ENCODE measurements at places on chromosomes 7 and 10.

DNA sequence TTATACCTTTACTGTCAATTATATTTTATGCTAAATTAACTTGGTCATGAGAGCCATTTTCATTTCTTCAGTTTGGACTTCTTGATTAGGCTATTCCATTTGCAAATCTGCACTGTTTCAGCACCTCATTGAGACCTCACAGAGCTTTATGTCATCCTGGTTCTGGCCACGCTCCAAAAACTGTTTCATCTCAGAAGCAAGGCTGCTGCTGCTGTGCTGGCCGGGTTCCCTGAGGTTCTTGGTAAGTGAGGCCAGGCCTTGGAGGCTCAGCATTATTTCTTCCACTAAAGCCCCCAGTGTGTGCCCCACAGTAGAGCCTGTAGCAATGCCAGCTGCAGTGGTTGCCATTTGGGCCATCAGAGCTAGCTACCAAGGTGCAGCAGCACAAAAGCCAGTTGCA, 7.8 kb upstream of the ZNF485 start:
- peak; percentile 28 for DNase-seq

DNA sequence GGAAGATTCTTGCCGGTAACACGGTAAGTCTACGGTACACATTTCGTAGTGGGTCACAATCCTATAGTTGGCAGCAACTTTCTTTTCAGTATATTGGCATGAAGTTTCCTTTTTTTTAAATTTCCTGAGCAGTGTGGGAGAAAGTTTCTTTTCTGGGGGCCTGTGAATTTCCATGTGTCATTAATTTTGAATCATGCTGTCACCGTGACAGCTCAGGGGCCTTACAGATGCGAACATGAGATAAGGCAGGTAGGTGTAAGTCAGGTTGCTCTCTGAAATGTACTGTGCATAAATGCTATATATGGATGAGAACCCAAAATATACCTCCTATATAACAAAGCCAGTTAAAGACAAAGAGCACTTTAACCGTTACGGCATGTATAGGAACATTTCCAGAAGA, 65.4 kb upstream of the SEM1 start:
- DNase-seq, result no peak

GRCh38 chr7:39461263-39461820, 104.9 kb upstream of the YAE1 start:
- no peak for DNase-seq

- DNase-seq, result no peak
Observed at GRCh38 chr10:98915911-98916310, 319.7 kb downstream of the HPSE2 start.

- peak; percentile 60 for DNase-seq
Observed at GRCh38 chr7:5421714-5422395, 1.8 kb downstream of the TNRC18 start.

- no peak for DNase-seq
Observed at GRCh38 chr7:92987538-92987937, 130.2 kb downstream of the SAMD9 start.

DNA sequence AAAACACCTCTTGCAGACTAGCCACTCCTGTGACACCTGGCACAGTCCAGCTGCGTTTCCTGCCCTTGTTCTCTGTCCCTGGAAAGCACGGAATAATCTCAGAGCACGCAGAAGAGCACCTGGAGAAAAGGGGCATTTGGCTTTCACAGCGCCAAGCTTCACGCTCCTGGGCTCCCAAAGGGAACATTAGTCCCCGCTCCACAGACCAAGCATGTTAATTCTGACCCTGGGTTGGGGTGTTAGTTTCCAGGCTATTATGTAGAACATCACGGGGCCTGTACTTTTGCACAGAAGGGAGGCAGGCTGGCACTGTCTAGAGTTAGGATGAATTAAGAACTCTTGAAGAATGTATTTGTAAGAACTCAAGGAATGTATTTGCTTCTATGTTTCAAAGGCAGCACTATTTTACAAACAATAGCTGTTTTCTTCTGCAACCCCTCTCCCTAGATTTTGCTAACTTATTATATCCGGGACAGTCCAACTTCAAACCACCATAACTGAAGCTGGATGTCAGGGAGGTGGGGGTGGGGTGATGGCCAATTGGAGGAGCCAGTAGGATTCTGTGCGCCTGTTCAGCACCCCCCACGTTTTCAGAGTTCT, 62.2 kb upstream of the TRIM8 start:
- no peak for DNase-seq

- peak; percentile 69 for DNase-seq
Observed at GRCh38 chr7:33743594-33743993, 161.7 kb upstream of the BMPER start.

DNA sequence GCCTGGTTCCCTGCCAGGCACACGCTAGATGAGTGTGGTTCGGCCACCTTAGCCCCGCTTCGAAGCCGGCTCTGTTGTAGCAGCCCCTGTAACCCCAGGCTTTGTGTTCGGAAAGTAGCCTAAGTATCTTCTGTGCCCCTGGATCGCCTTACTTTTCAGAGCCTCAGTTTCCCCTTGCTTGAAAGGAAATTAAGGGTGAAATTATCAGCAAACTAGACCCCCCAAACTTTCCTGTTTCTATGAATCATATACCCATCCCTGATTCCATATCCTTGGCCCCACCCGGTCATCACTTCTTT, 312 bp downstream of the PDCD11 start:
- no peak for DNase-seq

DNA sequence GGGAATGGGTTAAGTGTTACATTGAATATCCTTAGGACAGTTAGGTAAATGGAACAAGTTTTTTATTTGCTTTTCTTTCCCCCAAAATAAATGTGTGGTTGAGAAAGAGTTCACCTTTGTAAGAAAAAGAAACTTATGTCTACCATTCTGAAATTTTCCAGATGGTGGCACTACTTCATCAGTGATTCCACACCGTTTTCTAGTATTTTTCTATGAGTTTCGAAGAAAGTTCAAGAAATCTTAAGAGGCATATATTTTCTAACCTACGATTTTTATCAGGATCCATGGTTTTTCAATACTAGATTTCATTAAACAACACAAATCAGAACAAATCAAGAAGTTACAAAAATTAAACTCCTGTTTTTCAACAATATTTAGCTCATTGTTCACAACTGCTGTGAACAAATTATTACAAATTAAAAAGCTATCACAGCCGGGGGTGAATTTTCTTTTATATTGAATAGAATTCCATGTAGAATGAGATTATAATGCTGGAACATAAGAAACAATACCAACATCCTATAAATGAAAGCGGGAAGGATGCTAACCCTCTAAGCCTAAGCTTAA, 163.1 kb upstream of the NPVF start:
- DNase-seq, result no peak

GRCh38 chr7:70542750-70543376, 589.1 kb upstream of the GALNT17 start:
- DNase-seq, result no peak

GRCh38 chr10:60664859-60665258, 113.4 kb upstream of the CDK1 start:
- no peak for DNase-seq

DNA sequence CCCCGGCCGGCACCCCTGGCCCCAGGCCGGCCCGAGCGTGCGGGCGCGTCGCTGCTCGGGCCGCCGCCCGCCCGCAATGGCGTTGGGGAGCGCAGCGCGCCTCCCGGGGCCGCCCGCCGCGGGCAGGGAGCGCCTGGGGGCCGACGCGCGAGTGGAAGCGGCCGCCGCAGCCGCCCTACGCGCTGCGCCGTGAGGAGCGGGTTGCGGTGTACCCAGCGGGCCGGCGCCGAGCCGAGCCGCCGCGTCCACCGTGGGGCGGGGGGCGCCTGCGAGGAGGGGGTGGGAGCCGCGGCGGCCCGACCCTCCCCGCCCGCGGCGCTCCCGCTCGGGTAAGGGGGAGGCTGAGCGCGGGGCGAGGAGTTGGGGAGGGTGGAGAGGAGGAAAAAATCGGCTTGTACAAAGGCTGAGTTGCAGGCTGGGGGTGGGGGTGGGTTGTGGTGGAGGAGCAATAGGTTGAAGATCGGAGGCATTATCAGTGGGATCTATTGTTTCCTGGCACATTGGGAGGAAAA, 473 bp downstream of the PPP1R9A start:
- DNase-seq, result peak; percentile 17

- peak; percentile 5 for DNase-seq
Observed at GRCh38 chr10:20466731-20467130, 430.4 kb downstream of the NEBL start.

DNA sequence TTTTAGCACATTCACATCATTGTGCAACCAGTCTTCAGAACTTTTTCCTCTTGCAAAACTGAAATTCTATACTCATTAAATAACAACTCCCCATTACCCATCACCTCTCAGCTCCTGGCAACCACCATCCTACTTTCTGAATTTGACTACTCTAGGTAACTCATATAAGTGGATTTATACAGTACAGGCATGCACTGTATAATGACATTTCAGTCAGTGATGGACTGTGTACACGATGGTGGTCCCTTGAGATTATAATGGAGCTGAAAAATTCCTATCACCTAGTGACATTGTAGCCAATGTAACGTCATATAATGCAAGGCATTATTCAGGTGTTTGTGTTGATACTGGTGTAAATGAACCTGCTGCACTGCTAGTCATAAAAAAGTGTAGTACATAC, 60.1 kb downstream of the BTRC start:
- no peak for DNase-seq

DNA sequence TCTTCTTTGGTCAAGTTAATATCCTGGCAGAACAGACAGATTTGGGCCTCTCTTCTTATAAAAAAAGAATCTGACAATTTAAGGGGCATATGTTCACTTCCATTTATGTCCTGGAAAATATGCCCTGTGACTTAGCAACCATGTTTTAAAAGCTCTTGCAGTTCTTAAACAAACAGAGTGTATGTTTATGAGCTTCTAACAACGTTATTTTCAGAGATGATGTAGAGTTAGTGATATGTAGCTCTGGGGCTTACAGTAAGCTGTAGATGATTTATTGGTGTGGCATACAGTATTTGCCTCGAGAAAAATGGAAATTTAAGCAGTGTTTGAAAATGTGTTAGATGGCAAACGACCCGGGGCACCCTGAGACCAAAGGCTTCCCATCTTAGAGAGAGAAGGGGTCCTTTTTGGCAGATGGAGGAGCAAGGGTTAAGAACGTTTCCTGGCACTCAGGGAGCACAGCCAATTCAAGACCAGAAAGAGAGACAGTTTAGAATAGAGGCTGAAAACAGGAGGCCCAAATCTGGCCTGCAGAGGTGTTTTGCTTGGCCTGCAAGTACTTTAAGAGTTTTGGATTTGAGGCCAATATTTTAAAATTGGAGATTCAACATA, 397.5 kb downstream of the KCNMA1 start:
- no peak for DNase-seq

- peak; percentile 58 for DNase-seq
Observed at GRCh38 chr7:47405921-47406800, 175.8 kb downstream of the TNS3 start.

DNA sequence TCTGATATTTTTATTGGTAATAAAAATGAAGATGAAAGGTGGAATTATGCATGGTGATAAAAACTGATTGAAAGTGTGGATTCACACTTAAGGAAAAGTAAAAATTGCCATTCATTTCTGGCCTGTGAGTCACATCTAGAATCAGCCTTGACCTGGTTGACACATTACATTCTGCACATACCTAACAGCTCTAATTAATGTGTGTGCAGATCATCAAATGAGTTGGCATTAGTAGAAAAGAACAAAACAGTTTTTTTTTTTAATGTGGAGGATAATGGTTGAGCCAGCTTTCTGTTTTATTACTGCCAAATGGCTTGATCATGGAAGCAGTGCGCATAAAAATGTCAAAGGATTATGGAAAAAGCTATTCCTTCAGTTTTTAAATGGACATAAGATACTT, 142.6 kb upstream of the TMEM196 start:
- no peak for DNase-seq

GRCh38 chr7:78535655-78536054, 737.1 kb downstream of the PHTF2 start:
- no peak for DNase-seq

DNA sequence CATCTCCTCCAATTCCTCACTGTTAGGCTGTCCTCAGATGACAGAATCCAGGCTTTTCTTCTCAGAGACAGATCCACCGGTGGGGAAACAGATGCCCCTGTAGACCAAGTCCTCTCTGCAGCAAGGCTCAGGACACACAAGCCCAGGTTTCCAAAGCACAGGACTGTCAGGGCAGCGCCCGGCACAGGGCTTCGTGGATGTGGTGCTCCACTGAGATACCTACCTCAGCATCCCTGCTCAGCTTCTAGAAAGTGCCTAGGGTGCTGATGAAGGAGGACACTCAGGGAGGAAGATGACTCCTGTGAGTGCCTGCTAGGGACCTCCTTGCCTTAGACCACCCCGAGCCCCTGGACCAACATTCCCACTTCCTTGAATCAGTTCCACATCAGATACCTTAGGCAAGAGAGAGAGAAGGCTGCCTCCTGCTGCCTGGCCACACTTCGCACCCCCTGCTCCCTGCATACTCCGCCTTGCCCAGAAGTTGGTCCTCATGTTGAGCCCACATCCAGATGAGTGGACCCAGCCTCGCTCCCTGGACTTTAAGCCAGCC, 8.9 kb upstream of the RBP3 start:
- no peak for DNase-seq

DNA sequence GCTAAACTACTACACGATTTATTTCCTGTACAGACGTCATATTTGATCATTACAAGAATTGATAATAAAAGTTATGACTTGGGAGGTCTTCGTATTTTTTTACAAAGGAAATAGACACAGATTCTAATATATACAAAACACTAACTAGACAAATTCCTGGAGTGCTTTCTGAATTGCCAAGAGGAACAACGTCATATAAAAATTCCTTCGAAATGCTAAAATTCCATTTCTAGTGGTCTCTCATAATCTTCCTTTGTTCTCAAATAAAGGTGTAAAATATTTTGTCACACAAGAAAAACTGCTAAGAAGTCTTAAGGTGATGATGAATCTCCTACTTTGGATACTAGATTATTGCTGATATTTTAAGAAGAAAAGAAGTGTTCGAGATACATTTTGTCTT, 85.4 kb downstream of the CDK6 start:
- no peak for DNase-seq

GRCh38 chr7:134963036-134963435, 23.3 kb upstream of the AGBL3 start:
- no peak for DNase-seq

GRCh38 chr7:81210137-81211064, 291.6 kb upstream of the SEMA3C start:
- peak; percentile 23 for DNase-seq

DNA sequence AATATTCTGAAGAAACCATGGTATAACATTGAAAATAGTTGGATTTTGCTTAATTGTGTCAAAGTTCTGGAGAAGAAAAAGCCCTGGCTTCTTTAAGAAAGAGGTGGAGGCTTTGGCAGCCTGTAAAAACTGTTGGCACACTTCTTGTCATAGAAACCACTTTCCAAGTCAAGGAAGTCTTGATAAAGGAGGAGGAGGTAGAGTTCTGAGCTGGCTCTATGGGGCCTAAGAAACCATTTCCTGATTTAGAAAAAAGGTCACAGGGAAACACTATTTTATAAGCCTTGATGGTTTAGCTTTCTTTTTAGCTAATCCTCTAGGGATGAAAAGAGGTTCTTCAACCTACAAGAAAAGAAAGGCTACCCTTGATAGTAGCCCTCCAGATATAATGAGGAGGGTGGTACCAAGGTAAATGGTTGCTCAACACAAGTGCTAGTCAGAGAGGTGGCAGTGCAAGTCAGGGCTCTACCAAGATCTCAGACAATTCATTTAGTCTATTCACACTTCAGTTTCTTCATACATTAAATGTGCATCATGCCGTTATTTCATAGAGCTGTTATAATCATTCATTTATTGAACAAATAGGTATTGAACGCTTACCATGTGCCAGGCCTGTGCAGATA, 346.9 kb downstream of the RNLS start:
- DNase-seq, result no peak

Data from AG08396 (cell line).